Activated CD4-positive, alpha-beta T cell treated with anti-CD3 and anti-CD28 coated beads for 36 hours (primary cell): ENCODE measurements at places on chromosomes 4 and X. TPM values are rescaled to one million over a fixed set of nuclear protein-coding genes. Genes with fewer than 3 reads are reported as not detected.

The SMR3B gene
- not detected for total RNA-seq

The NUP54 gene
- 67.3 TPM for total RNA-seq

The F8 gene
- total RNA-seq: 6.3 TPM

The NPNT gene
- not detected for total RNA-seq

The CMC4 gene
- 7.6 TPM for total RNA-seq

The RNF212 gene
- total RNA-seq: 2.4 TPM

The COX7B2 gene
- total RNA-seq: not detected

The IDS gene
- total RNA-seq: 52.6 TPM

The L1CAM gene
- total RNA-seq: 0.47 TPM

The ALB gene
- total RNA-seq: not detected

The KLB gene
- not detected for total RNA-seq

The TRO gene
- total RNA-seq: 5.5 TPM

The PLS3 gene
- 3.2 TPM for total RNA-seq

The TBC1D25 gene
- total RNA-seq: 15.2 TPM

The OGT gene
- total RNA-seq: 331 TPM

The ETDB gene
- not detected for total RNA-seq

The SMARCA5 gene
- 69.8 TPM for total RNA-seq

The SULT1E1 gene
- not detected for total RNA-seq

The DUSP9 gene
- 0.12 TPM for total RNA-seq

The SLC38A5 gene
- 98.1 TPM for total RNA-seq

The REELD1 gene
- total RNA-seq: 0.09 TPM

The IL3RA gene
- total RNA-seq: 0.63 TPM

The HEPH gene
- total RNA-seq: not detected

The BTC gene
- not detected for total RNA-seq

The GPM6B gene
- total RNA-seq: 0.14 TPM

The PWWP3B gene
- total RNA-seq: not detected

The NUDT10 gene
- total RNA-seq: 1.8 TPM

The GNPDA2 gene
- total RNA-seq: 13.8 TPM

The PPA2 gene
- 74.6 TPM for total RNA-seq

The NRK gene
- total RNA-seq: not detected

The KDR gene
- total RNA-seq: not detected

The SHOX gene
- total RNA-seq: not detected

The PDZD4 gene
- total RNA-seq: 2.4 TPM

The FGFBP2 gene
- 2.5 TPM for total RNA-seq

The ATOH1 gene
- not detected for total RNA-seq

The USP17L28 gene
- not detected for total RNA-seq

The ZNF280C gene
- 8.6 TPM for total RNA-seq
